Glutamatergic neuron (in vitro differentiated cells): ENCODE measurements at places on chromosomes 13 and 19. TPM values are rescaled to one million over a fixed set of nuclear protein-coding genes. Genes with fewer than 3 reads are reported as not detected.

DNA sequence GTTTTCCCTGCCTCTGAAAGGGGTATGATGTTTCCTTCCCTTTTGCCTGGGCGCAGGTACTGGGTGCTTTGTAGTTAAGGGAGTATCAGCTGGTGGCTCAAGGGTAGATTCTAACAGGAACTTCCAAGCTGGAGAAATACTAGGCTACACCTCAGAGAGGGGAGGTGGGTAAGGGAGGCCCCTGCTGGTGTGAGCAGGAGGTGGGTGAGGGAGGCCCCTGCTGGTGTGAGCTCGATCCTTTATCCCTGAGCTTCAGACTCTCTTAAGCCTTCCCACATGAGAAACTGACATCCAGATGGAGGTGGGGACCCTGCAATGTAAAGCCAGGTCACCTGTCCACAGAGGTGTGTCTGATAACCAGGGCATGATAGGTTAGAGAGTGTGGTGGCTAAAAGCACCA is 32.1 kb downstream of the CYP2B6 start:
- H3K4me1 ChIP-seq, result no peaks in the 10 kb centered on the region
- H3K36me3 ChIP-seq, result no peaks in the 10 kb centered on the region
- no peak for DNase-seq
- no peaks in the 10 kb centered on the region for H3K27me3 ChIP-seq
- no peak overlapping the region for H3K4me3 ChIP-seq

DNA sequence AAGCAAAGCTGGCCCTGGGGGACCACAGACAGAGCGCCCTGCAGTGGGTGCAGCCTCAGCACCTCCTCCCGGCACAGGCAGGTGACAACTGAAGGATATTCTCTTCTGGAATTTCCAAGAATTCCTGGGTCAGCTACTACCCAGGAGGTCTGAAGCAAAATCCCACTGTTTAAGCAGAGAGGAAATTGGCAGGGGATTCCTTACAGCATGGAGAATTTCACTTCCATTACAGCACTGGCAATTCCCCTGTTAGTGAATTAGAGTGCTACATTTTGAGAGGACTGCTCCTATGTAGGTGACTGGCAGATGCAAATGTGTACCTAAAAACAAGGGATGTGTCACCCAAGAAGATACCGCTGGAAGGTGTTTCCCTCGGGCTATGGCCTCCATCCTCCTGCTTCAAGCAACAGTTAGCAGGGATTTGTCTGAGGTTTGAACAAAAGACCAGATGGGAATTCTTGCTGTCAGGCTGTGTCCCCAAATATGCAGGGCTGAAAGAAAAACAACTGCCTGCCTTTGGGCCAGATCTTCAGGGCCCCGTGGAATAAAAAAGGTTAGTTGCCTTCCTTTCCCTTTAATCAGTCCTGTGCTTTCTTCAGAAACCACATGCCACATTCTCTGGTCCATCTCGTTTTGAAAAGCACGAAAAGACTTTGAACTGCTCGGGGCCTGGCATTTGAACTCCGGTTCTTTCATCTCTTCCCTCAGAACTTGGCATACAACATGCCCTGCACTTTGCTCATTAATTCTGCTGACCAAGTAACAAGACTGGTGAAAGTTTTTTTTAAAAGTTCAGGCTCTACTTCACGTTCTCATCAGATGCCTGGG is 296.4 kb downstream of the DNAJC15 start:
- no peak overlapping the region for H3K27ac ChIP-seq
- H3K4me1 ChIP-seq, result peaks cover 42% of the 10 kb centered on the region
- no peaks in the 10 kb centered on the region for H3K36me3 ChIP-seq
- no peak for DNase-seq

DNA sequence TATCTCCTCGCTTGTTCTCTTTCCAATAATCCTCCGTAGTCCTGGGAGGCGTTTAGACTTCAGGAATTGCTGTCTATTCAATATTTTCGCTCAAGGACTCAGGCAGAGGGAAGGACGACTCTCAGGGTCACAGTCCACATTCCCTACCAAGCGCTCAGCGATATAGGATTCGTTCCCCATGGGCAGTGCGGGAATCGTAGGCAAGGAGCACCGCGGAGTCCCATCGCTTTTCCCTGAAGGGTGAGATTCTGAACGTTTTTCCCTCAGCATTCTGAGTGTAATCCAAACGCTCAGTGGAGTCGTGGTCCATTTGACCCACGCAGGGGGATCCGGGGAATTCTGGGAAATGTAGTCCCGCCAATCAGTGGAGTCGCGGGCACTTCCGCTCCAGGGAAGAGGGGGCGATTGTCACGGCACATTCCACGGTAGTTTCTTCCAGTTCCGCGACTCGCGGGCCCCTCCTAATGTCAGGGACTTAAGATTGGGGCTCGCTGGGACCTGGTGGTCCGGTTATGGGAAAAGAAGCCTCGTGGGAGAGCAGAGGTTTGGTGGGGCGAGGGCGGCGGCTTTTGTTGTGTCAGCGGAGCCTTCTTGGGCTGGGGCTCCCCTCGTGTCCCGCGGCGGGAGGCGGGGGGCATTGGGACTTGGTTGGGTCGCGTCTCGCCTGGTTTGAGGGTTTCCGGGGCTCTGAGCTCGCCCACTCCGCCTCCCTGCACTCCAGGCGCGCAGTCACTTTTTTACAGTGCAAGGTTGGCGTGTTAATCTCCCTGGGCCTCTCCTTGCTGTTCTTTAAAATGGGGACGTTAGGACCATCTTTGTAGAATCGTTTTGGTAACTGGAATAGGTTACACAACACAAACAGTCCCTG is at the start of gene ZNF234:
Gene ZNF234, plus strand, starts transcription at position 364 of the 868 bp plus-strand sequence. CDS start 3,079 bp downstream, outside the sequence.
- H3K4me1 ChIP-seq, result peaks cover 3% of the 10 kb centered on the region
- DNase-seq, result peak; percentile 75
- peak within 1 kb of the TSS; percentile 62 for H3K27ac ChIP-seq

DNA sequence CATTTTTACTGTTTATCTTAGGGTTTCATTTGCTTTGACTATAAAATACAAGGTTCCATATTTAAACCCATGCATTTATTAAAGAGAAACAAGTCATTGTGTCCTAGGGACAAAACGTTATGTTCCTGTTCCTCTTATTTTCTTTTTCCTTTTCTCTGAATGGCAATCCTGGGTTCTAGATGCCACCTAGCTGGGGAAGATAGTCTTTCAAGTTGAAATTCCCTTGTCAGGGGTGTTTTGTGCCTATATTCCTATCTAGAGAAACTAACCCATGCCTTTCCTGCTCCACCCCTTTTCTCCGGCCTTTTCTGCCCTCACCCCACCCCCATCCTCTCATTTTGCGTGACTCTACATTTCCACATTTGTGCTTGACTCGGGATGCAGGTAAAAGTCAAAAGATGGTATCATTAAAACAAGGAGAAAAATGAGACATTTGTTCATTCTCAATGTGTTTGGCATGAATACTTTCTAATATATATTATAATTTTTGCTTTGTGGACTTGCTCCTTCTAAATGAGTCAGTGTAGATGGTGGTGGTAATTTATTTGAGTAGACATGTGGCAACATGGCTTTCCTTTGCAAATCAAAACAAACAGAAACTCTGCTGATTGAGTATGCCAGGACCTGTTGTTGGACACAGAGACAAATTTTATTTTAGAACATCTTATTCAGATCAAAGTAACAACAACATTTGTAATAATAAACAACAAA is 26.8 kb upstream of the STARD13 start:
- DNase-seq, result no peak
- peaks cover 7% of the 10 kb centered on the region for H3K4me1 ChIP-seq
- H3K27me3 ChIP-seq, result peaks cover 1% of the 10 kb centered on the region
- peaks cover 5% of the 10 kb centered on the region for H3K36me3 ChIP-seq
- H3K4me3 ChIP-seq, result no peak overlapping the region
- no peak overlapping the region for H3K27ac ChIP-seq

GRCh38 chr19:7912697-7913564 is 1.7 kb upstream of the TGFBR3L start:
- H3K4me3 ChIP-seq, result no peak overlapping the region
- H3K36me3 ChIP-seq, result no peaks in the 10 kb centered on the region
- no peak overlapping the region for H3K27ac ChIP-seq

- H3K36me3 ChIP-seq, result no peaks in the 10 kb centered on the region
- peak within 1 kb of the TSS; percentile 95 for H3K4me3 ChIP-seq
- peaks cover 11% of the 10 kb centered on the region for H3K27me3 ChIP-seq
- peak; percentile 87 for DNase-seq
These were observed at the start of gene GRIN2D for GRCh38 chr19:48393559-48394330. GRIN2D (plus strand) TSS chr19:48393668; CDS start chr19:48398393, 4,725 bp downstream.

GRIN2D gene
- total RNA-seq, result 21.7 TPM

FFAR3 gene
- total RNA-seq, result not detected

GJB2 gene
- not detected for total RNA-seq
